ENCODE measurements at places on chromosomes 6 and 20.
A peak's percentile ranks its signal among the peaks of the same experiment; 100 is the strongest.

GRCh38 chr6:138570725-138571029, 71.4 kb upstream of the NHSL1 start:
- H3K4me3 ChIP-seq: peak overlapping the region; percentile 58
- no peaks in the 10 kb centered on the region for H3K36me3 ChIP-seq
- peak overlapping the region; percentile 87 for H3K27ac ChIP-seq
- peaks cover 18% of the 10 kb centered on the region for H3K4me1 ChIP-seq
- DNase-seq: peak; percentile 74

GRCh38 chr20:4192378-4193068, 177.2 kb upstream of the RNF24 start:
- no peak overlapping the region for H3K4me3 ChIP-seq
- peaks cover 21% of the 10 kb centered on the region for H3K36me3 ChIP-seq
- H3K27ac ChIP-seq: no peak overlapping the region
- no peak for DNase-seq
- H3K27me3 ChIP-seq: no peaks in the 10 kb centered on the region

DNA sequence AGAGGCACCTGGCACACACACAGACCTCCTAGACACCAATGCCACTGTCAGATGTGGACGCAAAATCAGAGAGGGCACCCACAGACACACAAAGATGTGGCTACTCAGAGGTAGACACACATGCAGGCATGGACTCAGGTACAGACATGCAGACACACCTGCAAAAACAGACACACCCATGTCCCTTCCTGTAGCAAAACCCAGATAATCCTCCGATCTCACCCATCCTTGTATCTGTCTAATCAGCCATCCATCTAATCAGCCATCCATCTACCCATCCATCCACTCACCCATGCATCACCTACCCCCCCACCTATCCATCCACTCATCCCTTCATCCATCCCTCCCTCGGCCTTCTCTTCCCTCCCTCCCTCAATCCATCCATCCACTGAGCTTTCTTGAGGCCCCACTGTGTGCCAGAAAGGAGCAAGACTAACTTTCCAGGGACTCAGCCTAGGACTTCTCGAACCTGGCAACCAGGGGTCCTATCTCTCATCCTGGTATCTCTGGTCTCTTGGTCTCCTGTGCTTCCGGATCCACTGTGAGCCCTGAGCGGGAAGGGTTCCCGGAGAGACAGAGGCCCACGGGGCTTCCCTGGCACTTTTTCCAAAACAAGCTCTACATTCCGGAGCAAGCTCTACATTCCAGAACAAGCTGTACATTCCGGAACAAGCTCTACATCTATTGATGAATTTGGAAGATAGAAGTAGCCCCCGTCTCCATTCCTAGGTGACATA, 1.1 kb upstream of the TGM2 start:
- H3K4me3 ChIP-seq: no peak overlapping the region
- peaks cover 7% of the 10 kb centered on the region for H3K27me3 ChIP-seq
- DNase-seq: no peak
- no peak overlapping the region for H3K27ac ChIP-seq
- no peaks in the 10 kb centered on the region for H3K36me3 ChIP-seq
- peaks cover 19% of the 10 kb centered on the region for H3K4me1 ChIP-seq

DNA sequence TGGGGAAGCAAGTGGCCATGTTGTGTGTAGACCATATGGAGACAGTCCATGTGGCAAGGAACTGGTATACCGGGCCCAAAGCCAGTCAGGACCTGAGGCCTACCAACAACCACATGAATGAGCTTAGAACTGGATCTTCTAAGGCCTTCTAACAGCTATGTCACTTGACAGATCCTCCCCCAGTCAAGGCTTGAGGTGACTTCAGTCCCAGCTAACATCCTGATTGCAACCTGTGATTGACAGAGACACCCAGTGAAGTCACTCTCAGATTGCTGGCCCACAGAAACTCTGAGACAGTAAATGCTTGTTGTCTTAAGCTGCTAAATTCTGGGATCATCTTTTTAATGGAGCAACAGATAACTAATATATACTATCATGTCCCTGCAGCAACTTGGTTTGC, 32.9 kb downstream of the AHI1 start:
- H3K27ac ChIP-seq: no peak overlapping the region
- H3K27me3 ChIP-seq: no peaks in the 10 kb centered on the region
- no peak for DNase-seq
- H3K4me1 ChIP-seq: no peaks in the 10 kb centered on the region

GRCh38 chr6:87522686-87523085, 49.9 kb downstream of the SLC35A1 start:
- no peak overlapping the region for H3K4me3 ChIP-seq
- DNase-seq: no peak
- H3K4me1 ChIP-seq: no peaks in the 10 kb centered on the region
- peaks cover 6% of the 10 kb centered on the region for H3K36me3 ChIP-seq
- H3K27me3 ChIP-seq: no peaks in the 10 kb centered on the region

GRCh38 chr6:32945108-32945760, 4.4 kb upstream of the HLA-DMB start:
- DNase-seq: no peak
- H3K27me3 ChIP-seq: no peaks in the 10 kb centered on the region
- peaks cover 10% of the 10 kb centered on the region for H3K4me1 ChIP-seq
- no peak overlapping the region for H3K27ac ChIP-seq

- H3K4me3 ChIP-seq: no peak overlapping the region
- no peak overlapping the region for H3K27ac ChIP-seq
- no peaks in the 10 kb centered on the region for H3K27me3 ChIP-seq
- no peaks in the 10 kb centered on the region for H3K36me3 ChIP-seq
- DNase-seq: no peak
Observed at GRCh38 chr6:132490024-132490423, 22.9 kb downstream of the STX7 start.

GRCh38 chr6:145863366-145863765, 48.8 kb upstream of the FBXO30 start:
- H3K36me3 ChIP-seq: no peaks in the 10 kb centered on the region
- H3K27ac ChIP-seq: no peak overlapping the region
- no peak for DNase-seq
- H3K4me3 ChIP-seq: no peak overlapping the region
- H3K4me1 ChIP-seq: no peaks in the 10 kb centered on the region
- no peaks in the 10 kb centered on the region for H3K27me3 ChIP-seq

- no peak overlapping the region for H3K4me3 ChIP-seq
- no peaks in the 10 kb centered on the region for H3K27me3 ChIP-seq
- peaks cover 95% of the 10 kb centered on the region for H3K36me3 ChIP-seq
Observed at GRCh38 chr20:62133051-62133845, 9.9 kb downstream of the PSMA7 start.

GRCh38 chr20:17655865-17656479, 26.1 kb downstream of the RRBP1 start:
- no peak overlapping the region for H3K27ac ChIP-seq
- DNase-seq: no peak
- H3K27me3 ChIP-seq: no peaks in the 10 kb centered on the region
- H3K4me3 ChIP-seq: no peak overlapping the region
- peaks cover 32% of the 10 kb centered on the region for H3K36me3 ChIP-seq

DNA sequence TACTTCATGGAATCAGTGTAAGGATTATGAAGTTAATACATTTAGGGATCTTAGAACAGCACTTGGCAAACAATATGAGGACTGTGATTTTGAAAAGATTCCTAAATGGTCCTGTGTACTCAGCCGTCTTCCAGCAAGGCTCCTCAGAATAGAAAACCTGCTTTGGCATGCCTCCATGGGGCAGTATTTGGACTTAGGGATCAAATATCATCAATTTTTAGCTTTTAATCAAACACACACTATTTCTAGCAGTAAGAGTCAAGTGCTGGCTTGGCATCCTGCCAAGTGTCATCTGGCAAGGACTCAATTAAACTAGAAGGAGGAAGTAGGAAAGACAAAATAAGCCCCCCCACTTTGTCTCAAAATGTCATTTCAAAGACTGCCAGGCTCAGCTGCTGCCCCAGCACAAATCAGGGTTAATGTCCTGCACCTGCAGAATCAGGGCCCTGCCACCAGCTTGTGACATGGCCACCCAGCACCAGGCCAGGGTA, 40.8 kb downstream of the IYD start:
- DNase-seq: peak; percentile 70
- peaks cover 13% of the 10 kb centered on the region for H3K4me1 ChIP-seq
- H3K27me3 ChIP-seq: no peaks in the 10 kb centered on the region
- no peaks in the 10 kb centered on the region for H3K36me3 ChIP-seq
- H3K4me3 ChIP-seq: no peak overlapping the region
- no peak overlapping the region for H3K27ac ChIP-seq

- H3K4me1 ChIP-seq: peaks cover 16% of the 10 kb centered on the region
- H3K36me3 ChIP-seq: peaks cover 5% of the 10 kb centered on the region
- no peaks in the 10 kb centered on the region for H3K27me3 ChIP-seq
- DNase-seq: no peak
- no peak overlapping the region for H3K4me3 ChIP-seq
Observed at GRCh38 chr6:3450888-3451287, 6.0 kb downstream of the SLC22A23 start.

DNA sequence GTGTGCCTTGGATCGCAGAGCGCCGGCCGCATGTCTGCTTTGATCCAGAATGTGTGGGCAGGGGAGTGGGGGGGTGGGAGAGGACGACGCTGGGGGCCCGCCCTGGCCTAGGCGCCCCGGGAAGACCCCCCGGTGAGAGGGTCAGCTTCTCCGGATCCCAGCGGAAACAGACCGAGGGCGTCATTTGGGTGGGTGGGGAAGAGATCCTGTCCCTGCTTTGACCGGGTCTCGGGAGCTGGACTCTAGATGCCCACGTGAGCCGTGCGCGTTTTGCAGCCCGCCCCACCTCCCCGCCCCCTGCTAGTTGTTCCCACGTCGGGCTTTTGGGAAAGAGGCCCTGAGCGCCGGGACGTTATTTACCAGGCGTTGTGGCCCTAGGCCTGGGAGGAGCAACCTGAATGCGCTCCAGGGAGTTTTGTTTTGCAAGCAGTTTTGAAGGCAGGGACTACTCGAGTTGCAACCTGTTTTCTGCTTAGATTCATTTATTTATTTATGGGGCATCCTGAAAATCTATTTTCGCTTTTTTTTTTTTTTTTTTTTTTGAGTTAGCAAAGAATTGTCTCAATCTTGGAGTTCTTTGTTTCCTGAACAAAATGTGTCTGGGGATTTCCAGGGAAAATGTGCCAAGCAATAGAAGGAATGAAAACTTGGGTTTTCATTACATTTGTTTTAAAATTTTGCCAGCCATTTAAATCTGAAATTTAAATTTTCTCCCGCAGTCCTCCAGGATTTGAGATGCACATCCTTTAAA, 1.6 kb downstream of the DSP start:
- peak overlapping the region; percentile 84 for H3K27ac ChIP-seq
- peaks cover 25% of the 10 kb centered on the region for H3K4me1 ChIP-seq
- H3K36me3 ChIP-seq: no peaks in the 10 kb centered on the region
- H3K27me3 ChIP-seq: peaks cover 71% of the 10 kb centered on the region
- DNase-seq: no peak
- H3K4me3 ChIP-seq: peak overlapping the region; percentile 64
